CD8-positive, alpha-beta memory T cell (primary cell): ENCODE measurements at places on chromosomes 16 and 17. TPM values are rescaled to one million over a fixed set of nuclear protein-coding genes. Genes with fewer than 3 reads are reported as not detected.

EVI2A gene
- total RNA-seq, result 40.3 TPM

OR3A3 gene
- not detected for total RNA-seq

CNEP1R1 gene
- 21.2 TPM for total RNA-seq

SDF2 gene
- total RNA-seq, result 55.1 TPM

MYH2 gene
- not detected for total RNA-seq

CRYBA1 gene
- not detected for total RNA-seq

DOC2B gene
- 0.13 TPM for total RNA-seq

DYNLL2 gene
- 41.0 TPM for total RNA-seq

NGFR gene
- total RNA-seq, result 0.15 TPM
